ENCODE measurements at places on chromosomes 4 and X. TPM values are rescaled to one million over a fixed set of nuclear protein-coding genes. Genes with fewer than 3 reads are reported as not detected.

GRCh38 chr4:108466936-108467902 is 153.2 kb upstream of the RPL34 start:
- no peak for DNase-seq

GRCh38 chr4:169068423-169068822 is 58.4 kb upstream of the CBR4 start:
- DNase-seq = no peak

GRCh38 chrX:71251466-71251973 is 2.4 kb downstream of the ZMYM3 start:
- no peak for DNase-seq

Gene NDST3
- not detected for total RNA-seq

Gene YIPF7
- total RNA-seq = not detected

Gene NAT8L
- total RNA-seq = 0.18 TPM
